ENCODE measurements at places on chromosomes 5 and 9.

- DNase-seq = no peak
These were observed 360.6 kb upstream of the PRR16 start for GRCh38 chr5:120103495-120103894.

DNA sequence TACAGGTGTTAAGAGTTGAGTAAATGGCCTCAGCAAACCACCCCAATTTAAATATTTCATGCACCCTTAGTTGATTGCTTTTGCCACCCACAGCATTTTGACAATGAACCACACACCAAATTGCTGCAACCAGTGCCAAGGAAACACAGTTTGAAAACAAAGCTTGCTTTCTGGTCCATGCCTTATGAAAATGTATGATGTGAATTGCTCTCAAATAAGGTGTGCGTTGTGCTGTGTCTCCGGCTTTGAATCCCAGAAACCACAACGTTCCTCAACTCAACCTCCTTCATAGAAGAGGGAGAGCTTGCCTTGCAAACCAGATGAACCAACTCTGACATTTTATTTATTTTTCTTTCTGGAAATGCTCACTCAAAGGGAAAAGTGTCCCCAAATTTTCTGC lies 762.7 kb downstream of the TLE1 start:
- DNase-seq = no peak

DNA sequence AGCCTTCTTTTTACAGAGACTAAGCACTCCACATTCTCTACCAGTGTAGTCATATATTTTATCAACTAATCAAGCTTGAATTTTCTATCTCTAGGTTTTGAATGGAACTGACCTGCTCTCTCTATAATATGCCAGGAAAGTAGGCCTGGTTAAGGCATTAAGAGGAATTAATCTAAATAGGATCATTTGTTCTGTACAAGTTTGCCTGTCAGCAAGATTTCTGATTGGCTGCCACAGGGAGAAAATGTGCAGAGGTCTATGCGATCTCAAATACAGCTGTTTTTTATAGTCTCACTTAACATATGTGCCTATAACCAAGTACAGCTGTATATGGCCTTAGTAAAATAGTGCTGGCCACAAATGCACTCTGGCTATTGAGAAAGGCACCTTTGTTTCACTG lies 418.8 kb downstream of the KDM4C start:
- no peak for DNase-seq

DNA sequence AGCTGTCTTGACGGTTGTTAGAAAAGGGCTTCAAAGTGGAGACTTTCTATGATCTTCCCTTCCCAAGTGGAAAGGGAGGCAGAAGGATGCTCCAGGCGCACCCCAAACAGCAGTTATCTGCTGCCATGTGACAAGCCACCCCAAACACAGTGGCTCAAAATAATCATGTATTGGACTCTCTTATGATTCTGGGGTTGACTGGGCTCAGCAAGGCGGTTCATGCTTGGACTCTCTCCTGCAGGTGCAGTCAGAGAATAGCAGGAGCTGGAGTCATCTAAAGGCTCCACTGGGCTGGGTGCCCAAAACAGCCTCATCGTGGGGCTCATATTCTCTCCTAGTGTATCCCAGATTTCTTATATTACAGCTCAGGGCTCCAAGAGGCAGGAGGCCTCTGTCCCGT lies 177.6 kb upstream of the IER5L start:
- DNase-seq = no peak

- no peak for DNase-seq
These were observed 602.7 kb upstream of the ZNF608 start for GRCh38 chr5:125348936-125349831.

DNA sequence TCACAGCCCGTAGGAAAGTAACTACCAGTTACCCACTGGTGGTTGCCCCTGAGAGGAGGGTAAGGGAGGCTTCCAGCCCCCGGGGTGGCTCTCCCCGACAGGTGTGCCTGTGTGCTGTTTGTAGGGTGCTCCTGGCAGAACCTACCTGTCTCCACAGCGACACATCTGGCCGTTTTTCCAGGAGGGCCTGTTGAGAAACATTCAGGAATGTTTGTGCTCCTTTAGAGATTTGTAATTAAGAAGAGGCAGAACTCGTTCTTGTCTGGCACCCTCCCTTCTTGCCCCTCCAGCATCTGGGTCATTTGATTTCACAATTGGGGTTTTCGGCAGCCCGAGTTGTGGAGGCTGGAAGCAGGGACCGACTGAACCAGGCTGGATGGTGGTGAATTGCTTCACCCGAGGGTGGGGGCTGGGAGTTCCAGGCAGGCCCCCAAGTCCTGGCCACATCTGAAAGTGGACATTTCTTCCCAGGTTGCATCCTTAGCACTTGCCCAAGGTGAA lies 74.2 kb downstream of the WWC1 start:
- DNase-seq = no peak

DNA sequence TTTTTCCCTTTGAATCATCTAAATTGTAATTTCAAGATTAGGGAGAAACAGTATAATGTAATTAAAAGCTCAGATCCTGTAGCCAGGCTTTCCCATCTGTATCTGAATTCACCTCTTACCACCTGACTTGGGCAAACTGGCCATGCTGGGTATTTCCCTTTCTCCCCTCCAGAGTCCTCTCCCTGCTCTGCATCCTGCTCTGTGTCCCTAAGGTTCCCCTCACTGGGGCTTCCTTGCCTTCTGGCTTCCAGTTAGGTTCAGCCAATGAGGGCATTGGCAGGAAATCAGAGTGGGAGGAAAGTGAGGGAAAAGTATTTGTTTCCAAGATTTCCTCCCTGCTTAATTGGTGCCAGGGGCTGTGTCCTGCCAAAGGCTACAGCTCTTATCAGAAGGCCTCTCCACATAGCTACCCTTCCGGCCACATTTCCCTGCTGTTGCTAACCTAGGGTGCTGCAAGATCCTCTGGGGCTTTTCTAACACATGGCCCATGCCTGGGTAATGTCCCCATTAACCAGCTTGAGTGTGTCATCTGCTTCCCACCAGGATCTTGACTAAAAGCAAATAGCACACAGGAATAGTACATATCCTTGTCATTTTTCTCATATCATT lies 51.0 kb upstream of the MPDZ start:
- DNase-seq = no peak

DNA sequence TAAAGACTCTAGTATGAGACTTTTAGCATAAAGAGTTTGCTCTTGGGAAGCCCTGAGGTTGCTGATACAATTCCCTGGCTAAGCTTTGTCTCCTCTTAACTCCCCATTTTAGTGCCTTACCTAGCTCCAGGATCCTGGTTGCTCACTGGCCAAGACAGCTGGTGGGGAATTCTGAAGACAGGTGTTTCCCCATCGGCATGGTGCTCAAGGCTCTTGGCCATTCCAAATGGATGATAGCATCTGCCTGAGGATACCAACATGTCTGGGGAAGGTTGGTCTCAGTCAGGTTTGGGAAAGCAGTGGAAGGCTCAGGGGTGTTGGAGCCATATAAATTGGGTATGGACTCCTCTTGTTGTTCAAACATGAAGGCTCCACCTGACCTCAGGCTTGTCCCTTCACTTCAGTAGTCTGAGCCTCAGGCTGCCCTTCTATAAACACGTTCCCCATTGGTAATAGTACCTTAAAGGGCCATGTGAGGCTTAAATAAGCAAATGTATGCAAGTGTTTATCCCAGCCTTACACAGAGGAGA lies 44.5 kb upstream of the CXCL14 start:
- DNase-seq = no peak

- DNase-seq = no peak
These were observed 189.4 kb downstream of the NXNL2 start for GRCh38 chr9:88724331-88724730.

DNA sequence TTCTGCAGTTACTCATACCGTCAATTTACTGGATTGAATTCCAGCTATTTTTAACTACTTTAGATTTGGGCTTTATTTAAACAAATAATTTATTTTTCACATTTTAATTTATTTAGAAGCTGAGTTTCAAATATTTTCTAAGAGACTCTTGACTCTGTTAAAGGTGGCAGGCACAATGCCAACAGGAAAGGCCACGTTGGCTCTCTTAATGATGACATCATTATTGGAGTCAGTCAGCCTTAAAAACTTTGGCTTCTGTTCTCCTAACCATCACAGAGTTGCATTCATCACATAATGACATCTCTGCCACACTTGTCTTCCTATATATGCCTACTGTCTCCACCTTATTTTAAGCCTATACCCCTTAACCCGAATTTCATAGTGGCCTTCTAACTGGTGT lies 172.3 kb upstream of the PLPPR1 start:
- DNase-seq = no peak

DNA sequence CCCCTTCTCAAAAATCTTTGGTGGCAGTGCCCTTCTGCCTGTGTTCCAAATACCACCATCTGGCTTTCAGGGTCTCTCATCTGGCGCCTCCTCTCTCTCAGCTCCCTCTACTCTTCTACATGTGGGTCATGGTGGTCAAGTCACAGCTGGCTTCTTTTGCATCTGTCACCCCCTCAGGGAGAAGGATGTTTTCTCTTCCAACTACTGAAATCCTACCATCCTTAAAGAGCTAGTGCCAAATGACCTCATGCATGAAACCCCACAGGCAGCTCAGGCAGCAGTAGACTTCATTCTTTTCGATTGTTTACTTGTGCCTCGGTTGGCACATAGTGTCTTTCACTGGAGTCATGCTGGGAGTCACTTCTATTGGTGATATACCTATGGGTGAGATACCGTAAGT lies 219.2 kb downstream of the DCP2 start:
- DNase-seq = no peak
